HepG2 (cell line): ENCODE measurements at places on chromosomes 11 and 22. TPM values are rescaled to one million over a fixed set of nuclear protein-coding genes. Genes with fewer than 3 reads are reported as not detected.

The OR52W1 gene
- not detected in 2 replicates for total RNA-seq

The CSNK2A3 gene
- total RNA-seq: 3.5 and 5.4 TPM in 2 replicates

The RTCB gene
- 167 and 227 TPM in 2 replicates for total RNA-seq

The TECTA gene
- total RNA-seq: 0.04 and 0.08 TPM in 2 replicates

The MPZL2 gene
- 16.6 and 27.9 TPM in 2 replicates for total RNA-seq

The KDELR3 gene
- 18.9 and 24.2 TPM in 2 replicates for total RNA-seq

The TCN2 gene
- 0.31 TPM in 1 of 2 replicates, not detected in the other for total RNA-seq

The KBTBD3 gene
- 1.7 and 1.8 TPM in 2 replicates for total RNA-seq

The C11orf91 gene
- 0.35 TPM in 1 of 2 replicates, not detected in the other for total RNA-seq

The CCDC88B gene
- total RNA-seq: 4.8 and 5.2 TPM in 2 replicates

The AP2A2 gene
- 25.7 and 25.9 TPM in 2 replicates for total RNA-seq

The SCUBE1 gene
- total RNA-seq: under 0.01 TPM in 1 of 2 replicates, not detected in the other

The HNRNPUL2 gene
- total RNA-seq: 8.4 and 9.6 TPM in 2 replicates

The MFRP gene
- total RNA-seq: not detected in 2 replicates

The TUBA8 gene
- 0.17 and 0.35 TPM in 2 replicates for total RNA-seq

The PRRG4 gene
- total RNA-seq: 0.86 and 0.95 TPM in 2 replicates

The RAB3IL1 gene
- total RNA-seq: 1.2 and 1.3 TPM in 2 replicates

The LUZP2 gene
- not detected in 2 replicates for total RNA-seq

The CRYBA4 gene
- total RNA-seq: not detected in 2 replicates

The DRICH1 gene
- 0.15 and 0.66 TPM in 2 replicates for total RNA-seq

The TRPC6 gene
- not detected in 2 replicates for total RNA-seq

The MYEOV gene
- total RNA-seq: 0.17 and 0.33 TPM in 2 replicates

The NRIP3 gene
- 0.07 and 0.24 TPM in 2 replicates for total RNA-seq

The AMPD3 gene
- total RNA-seq: 0.31 and 0.33 TPM in 2 replicates
